ENCODE measurements at places on chromosomes 5 and 9.

- no peak for DNase-seq
Measured at GRCh38 chr5:167525004-167525403, 766.4 kb upstream of the WWC1 start.

DNA sequence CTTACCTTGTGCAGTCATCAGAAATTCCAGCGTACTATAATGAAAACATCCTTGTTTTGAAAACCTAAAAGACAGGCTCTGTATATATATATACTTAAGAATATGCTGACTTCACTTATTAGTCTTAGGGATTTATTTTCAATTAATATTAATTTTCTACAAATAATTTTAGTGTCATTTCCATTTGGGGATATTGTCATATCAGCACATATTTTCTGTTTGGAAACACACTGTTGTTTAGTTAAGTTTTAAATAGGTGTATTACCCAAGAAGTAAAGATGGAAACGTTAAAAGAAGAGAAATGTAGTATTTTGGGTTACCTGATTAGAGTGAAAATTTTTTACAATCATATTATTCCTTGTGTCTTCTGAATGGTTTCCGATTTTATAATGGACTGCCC, 131.4 kb downstream of the CDH6 start:
- no peak for DNase-seq

- DNase-seq = no peak
Measured at GRCh38 chr5:10364186-10364689, 10.7 kb downstream of the MARCHF6 start.

DNA sequence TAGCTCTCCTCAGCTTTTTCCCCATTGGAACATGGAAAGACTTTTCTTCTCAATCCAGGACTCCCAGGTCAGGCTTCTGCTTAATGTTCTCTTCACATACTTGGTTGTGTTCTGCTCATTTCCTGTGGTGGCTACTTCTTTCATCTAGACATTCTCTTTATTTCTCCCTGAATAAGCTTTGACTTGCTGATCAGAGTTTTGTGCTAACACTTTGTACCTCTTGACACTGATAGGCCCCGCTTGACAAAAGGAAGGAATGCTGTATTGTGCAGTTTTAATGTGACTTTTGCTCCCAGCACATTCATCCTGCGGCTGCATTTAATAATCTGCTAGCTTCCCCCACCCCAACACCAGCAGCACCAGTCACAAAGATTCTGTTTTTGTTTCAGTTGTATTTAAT, 90.9 kb upstream of the MINAR2 start:
- DNase-seq = no peak

- DNase-seq = no peak
Measured at GRCh38 chr5:112703866-112704820, 33.5 kb upstream of the APC start.

GRCh38 chr5:74943905-74944304, 77.7 kb upstream of the FAM169A start:
- DNase-seq = no peak

DNA sequence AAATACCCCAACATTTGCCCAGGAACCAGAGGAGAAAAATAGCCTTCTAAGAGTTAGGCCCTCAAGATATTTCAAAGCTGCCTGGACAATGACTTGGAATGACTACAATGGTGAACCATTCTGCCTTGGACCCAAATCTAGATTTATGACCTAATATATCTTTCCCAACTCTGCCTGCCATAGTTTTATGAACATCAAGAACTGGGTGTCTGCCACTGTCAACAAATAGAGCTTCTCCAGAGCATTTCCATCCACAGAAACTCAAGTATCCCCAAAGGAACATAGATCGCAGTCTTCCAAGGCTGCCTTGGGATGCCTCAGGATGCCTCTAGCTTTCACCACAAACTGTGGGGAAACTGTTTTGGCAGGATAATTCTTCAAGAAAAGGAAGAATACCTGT, 48.2 kb upstream of the NFIB start:
- no peak for DNase-seq

DNA sequence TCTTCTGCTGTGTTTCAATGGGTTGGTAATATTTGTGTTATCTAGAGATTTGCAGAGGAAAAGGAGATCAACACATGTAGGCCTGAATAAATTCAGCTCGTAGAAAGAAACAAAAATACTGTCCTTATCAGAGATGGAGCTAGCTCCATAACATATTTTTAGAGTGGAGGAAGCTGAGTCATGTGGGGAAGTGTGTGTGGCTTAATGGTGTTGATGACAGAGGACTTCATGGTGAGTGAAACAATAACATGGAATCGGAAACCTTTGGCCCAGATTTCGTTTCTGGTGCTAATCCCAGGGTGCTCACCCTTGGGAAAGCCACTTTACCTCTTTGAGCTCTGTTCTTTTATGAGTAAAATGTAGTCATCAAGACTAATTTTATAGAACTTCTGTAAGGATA, 825.0 kb downstream of the TLR4 start:
- DNase-seq = no peak

DNA sequence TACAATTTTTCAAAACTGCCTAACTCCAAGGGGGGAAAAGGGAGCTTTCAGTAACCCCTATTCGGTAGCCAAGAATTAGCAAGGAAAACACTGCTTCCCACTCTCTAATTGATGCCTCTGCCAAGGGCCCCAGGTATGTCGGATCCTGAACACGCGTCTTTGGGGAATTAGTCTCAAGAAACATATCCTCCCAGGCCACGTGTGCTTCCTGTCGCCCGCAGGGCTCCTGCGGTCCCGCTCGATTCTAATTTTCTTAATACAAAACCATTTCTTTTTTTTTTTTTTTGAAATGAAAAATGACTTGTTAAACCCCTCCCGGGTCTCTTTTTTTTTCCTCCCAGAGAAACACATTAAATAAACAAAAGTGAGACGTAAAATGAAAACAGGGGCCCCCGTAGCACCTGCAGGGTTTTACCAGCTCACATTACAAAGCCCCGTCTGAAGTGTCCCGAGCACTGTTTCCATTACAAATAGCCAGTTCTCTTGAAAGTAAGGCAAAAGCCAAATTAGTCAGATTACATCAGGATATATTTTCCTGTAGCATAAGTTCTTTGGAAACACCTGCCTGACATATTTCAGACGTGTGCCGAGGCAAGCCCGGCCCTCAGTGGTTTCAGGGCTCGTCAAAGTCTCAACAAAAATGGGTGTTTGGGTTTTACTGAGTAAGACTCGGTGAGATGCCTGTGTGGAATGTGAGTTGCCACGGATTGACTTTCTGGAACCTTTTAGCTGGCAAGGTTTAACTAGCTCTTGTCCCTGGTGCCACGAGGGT, 21.5 kb downstream of the SMIM23 start:
- no peak for DNase-seq

- DNase-seq = no peak
Measured at GRCh38 chr5:74877624-74878304, 11.6 kb upstream of the FAM169A start.

DNA sequence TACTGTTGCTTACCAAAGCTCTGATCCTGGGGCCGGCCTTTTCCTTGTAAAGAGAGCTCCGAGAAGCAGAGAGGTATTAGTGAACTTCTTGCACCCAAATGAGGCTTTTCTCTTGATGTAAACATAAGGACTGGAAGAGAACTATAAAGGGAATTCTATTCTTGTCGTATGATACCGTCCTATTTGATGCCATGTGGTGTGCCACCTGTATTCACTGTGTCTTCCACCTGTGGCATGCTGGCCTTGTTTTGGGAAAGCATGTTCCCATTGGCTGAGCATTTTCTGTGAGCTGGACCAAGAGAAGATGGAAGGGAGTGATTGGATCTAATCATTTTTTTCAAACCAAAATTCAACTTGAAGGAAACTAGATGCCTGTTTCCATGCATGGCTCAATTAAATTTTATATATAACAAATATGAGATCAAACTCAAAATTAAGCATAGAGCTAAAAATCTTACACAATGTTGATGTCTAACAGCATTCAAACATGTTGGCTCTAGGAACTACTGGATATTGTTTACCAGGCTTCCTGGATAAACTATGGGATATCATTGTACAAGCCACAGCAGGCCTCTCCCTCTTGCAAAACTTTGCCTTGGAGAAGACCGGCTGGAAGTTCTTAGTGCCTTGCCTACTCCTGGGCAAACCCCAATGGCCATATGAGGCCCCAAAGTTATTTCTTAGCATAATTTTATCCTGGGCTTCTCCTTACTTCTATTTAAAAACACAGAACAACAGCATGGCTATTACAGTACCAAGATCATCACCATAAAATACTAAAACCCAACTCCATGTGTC, 115.3 kb downstream of the TSSK1B start:
- no peak for DNase-seq

DNA sequence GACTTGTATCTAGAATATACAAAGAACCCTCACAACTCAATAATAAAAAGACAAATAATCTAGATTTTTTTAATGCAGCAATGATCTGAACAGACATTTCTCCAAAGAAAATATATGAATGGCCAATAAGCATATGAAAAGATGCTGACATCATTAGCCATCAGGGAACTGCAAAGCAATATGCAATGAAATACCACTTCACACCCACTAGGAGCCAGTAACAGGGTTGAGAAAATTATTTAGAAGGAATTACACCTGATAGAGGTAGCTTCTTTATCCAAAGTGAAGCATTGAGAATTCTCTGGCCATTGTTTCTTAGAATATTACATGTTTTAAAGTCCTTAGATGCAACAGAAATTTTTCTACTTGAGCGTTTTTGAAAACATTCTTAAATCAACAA, 316.9 kb downstream of the KCNN2 start:
- DNase-seq = no peak

All from stimulated activated CD8-positive, alpha-beta memory T cell treated with anti-CD3 and anti-CD28 coated beads, Interleukin-4, amount 100 ng/mL, for 4 hours (primary cell).